ENCODE measurements at places on chromosomes 1 and 21.

- no peak for DNase-seq
Measured at GRCh38 chr1:232699814-232700213, 69.9 kb upstream of the SIPA1L2 start.

GRCh38 chr1:55592122-55592521 lies 377.0 kb upstream of the USP24 start:
- DNase-seq, result no peak

DNA sequence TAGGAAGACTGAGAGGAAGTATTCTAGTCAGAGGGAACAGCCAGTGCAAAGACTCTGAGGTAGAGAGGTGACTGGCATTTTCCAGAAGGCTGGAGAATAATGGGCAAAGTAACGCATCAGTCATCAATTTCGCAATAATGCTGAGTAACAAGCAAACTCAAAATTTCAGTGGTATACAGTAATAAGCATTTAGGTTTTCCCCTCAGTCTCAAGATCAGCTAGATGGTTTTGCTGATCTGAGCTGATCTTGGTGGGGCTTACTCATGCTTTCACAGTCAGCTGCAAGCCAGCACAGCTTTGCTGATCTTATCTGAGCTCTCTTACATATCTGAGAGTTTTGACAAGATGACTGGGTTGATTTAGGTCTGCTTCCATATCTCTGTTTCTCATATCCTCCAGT lies 108.7 kb downstream of the TSEN15 start:
- no peak for DNase-seq

GRCh38 chr21:37060296-37060695 lies 12.6 kb downstream of the PIGP start:
- DNase-seq, result peak; percentile 76

- DNase-seq, result no peak
Measured at GRCh38 chr21:42918291-42918690, 7.1 kb downstream of the ERVH48-1 start.

- DNase-seq, result peak; percentile 59
Measured at GRCh38 chr21:33071770-33072306, 1.9 kb downstream of the OLIG1 start.

GRCh38 chr1:223659711-223660110 lies 5.8 kb downstream of the CAPN8 start:
- DNase-seq, result no peak

- DNase-seq, result no peak
Measured at GRCh38 chr1:185353124-185353523, 36.1 kb upstream of the IVNS1ABP start.

GRCh38 chr1:99347041-99347684 lies 82.9 kb downstream of the PLPPR4 start:
- no peak for DNase-seq

- no peak for DNase-seq
Measured at GRCh38 chr1:119219711-119220110, 79.3 kb upstream of the WARS2 start.

DNA sequence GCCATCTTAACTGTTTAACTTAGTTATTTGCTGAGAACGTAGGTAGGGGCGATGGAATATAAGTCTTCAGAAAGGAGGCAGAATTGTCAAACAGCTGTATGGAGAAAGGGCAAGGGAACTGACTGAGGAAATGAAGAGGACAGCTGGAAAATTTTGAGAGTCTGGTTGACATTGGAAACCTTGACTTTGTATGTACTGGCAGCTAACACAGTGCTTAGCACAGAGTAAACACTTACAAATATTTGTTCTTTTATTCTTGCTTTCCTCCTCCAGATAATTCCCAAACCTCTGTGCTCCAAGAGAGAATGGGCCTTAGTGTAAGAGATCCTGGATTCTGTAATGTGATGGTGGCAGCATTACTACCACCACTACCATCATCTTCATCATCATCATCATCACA lies 91.3 kb downstream of the ZSCAN20 start:
- no peak for DNase-seq

DNA sequence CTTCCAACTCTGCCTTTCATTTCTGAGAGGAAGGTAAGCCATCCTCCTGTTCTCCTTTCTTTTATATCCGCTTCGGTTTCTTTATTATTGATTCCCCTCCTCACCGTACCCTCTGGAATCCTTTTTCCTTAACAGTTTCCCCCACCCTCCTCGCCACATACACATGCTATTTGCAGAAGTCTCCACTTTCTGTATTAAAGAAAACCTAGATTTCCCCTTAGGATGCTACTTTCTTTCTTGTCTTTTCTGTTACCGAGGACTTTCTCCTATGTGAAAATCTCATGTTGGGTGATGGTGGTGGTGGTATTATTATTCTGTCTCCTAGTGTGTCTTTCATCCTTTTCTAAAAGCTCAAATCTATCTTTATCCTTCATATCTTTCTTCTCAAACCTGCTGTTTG lies 62.3 kb downstream of the AK4 start:
- no peak for DNase-seq

DNA sequence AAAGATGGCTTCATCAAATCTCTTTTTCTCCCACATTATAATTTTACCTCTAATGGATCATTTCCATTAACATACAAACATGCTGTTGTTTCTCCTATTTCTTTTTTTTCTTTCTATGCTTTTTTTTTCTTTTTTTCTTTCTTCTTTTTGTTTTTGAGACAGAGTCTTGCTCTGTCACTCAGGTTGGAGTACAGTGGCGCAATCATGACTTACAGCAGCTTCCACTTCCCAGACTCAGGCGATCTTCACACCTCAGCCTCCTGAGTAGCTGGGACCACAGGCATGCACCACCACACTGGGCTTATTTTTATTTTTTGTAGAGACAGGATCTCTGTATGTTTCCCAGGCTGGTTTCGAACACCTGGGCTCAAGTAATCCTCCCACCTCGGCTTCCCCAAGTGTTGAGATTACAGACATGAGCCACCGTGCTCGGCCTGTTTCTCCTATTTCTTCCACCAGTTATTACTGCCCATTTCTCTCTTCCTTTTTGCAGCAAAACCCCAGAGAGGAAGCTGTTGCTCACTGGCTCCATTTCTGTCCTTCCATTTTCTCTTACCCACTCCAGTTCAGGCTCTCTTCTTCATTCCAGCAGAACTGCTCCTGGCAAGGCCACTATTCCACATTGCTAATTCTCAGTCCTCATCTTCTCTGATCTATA lies 32.1 kb upstream of the OPRD1 start:
- DNase-seq, result no peak

DNA sequence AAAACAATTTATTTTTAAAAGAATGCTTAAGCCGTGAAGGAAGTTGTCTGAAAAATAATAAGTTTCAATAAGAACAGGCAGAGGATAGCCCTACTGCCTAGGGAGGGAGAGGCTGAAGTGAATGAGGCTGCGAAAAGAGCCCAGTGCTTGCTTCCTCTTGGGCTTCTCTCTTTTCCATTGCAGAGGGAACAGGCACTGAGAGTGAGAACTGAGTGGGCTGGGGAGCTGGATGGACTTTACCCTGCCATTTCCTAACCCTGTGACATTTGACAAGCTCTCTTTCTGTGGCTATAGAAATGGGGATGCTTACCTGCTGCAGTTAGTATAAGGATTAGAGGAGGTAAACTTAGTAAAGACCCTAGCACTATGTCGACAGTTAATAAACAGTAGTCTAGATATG lies 30.0 kb downstream of the TENT5C start:
- DNase-seq, result no peak

DNA sequence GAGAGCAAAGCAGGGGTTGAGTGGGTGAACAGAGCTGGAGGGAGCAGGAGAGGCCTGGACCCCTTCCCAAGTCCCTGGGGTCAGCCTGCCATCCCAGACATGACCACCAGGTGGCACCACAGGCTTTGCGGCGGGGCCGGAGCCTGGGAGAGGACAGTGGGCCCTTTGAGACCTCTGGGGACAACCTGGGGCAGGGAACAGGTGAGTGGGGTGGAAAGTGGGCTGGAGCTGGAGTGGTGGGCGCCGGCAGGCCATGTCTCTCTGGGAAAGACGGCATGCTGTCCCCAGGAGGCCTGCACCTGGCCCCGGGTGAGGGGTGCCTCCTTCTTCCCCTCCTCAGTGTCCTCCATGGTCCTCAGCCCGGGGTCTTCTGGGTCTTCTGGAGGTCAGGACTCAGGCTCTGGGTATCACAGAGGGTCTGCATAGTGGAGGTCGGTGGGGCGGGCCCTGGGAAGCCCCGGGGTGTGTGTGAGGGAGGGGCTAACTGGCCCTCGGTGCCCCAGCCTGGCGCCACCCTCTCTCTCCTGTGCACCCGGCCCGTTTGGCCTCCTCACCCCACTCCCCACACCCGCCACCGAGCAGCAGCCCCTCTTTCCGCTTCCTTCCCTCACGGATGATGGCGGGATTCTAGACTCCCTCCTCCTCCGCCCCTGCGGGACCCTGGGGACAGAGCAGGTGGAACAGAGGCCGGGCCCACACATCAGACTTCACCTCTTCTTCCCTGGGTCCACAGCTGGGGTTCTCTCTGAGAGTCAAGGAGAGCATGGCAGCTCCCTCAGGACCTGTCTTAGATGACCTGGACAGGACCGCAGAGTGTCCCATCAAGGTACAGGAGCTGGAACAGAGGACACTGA lies 28.5 kb upstream of the PKP1 start:
- DNase-seq, result peak; percentile 70

DNA sequence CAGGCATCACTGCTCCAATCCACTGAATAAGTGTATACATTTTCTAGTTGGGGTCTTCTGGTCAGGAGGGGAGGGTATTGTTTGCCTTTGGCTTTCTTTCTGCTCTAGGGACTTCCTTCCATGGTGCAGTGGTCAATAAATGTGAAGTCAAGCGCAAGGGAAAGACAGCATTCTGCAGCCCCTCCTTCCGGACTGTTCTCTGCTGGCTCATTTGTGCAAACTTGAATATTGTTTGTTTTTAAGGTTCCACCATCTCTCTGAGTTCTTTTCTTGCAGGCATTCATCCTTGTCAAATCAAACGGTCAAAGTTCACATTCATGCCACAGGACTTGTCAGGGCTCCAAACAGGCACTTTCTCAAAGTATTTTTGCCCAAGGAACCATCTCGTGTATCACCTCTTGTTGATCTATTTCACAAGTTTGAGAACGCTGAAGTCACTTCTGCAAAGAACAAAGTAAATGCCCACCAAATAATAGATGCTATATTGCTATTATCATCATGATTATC lies 205.6 kb upstream of the KAZN start:
- no peak for DNase-seq

- DNase-seq, result no peak
Measured at GRCh38 chr1:170536924-170537551, 5.1 kb downstream of the GORAB start.

- DNase-seq, result no peak
Measured at GRCh38 chr1:100516857-100517256, 21.1 kb upstream of the GPR88 start.

DNA sequence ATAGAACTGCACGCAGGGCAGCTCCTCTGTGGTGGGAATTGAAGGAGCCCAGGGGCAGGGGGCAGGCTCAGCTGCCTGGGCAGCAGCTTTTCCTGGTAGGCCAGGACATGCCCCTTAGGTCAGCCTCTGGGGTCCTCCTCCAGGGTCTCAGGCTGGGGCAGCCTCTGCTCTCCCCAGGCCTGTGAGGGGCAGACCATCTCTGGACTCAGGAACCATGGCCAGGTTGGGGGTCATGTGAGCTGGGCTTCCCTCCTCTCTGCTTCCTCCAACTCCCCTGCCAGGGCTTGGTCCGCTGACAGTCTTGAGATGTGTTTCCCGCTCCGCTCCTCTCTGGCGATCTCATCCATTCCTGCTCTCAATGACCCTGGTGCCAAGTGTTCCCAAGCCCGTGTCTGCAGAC lies 5.7 kb downstream of the C1orf210 start:
- DNase-seq, result no peak

DNA sequence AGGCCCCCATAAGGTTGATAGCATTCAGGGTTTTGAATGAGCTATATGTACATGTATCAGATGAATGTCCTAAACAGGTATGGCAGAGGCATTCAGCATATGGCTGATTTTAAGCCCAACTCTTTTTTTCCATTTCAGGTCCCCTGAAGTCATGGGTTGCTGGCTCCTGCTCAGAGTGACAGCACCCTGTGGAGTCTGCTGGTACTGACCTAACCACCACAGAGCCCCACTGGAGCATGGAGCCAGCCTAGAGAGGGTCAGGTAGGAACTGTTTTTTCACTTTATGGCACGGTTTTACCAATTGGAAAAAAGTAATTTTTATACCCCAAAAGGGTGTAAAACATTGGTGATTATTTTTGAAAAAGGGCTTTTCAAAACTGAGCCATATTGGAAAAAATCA lies 82.5 kb upstream of the MPC2 start:
- peak; percentile 16 for DNase-seq

- DNase-seq, result no peak
Measured at GRCh38 chr1:57627612-57628011, 203.8 kb upstream of the DAB1 start.

DNA sequence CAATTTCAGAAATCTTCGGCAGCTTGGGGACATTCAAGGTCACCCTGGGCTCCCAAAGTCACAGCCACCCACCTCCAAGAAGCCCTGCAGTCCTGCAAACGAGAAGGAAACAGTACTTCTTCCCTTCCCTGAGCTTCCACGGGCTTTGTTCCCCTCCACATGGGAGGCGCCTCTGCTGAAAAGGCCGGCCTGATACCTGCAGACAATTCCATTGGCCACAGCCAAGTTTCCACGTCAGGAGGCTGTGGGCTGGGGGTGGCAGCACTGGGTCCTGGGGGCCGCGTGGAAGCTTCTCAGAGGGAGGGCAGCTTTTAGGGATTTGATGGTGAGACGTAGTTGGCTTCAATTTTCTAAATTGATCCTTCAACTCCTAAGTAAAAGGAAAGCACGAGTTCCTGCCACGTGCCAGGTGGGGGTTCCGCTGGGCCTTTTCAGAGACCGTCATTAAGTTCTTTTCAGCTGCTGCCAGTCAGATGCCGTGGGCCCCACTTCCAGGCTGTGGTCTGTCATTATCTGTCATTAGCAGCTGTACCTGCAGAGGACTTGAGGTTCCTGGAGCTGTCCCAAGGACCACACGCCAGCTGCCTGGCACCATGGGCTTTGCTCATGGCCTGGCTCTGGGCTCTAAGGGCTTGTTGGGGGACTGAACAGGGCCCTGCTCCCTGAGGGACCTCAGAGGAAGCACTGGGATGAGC lies 98.7 kb downstream of the CRYAA start:
- no peak for DNase-seq

DNA sequence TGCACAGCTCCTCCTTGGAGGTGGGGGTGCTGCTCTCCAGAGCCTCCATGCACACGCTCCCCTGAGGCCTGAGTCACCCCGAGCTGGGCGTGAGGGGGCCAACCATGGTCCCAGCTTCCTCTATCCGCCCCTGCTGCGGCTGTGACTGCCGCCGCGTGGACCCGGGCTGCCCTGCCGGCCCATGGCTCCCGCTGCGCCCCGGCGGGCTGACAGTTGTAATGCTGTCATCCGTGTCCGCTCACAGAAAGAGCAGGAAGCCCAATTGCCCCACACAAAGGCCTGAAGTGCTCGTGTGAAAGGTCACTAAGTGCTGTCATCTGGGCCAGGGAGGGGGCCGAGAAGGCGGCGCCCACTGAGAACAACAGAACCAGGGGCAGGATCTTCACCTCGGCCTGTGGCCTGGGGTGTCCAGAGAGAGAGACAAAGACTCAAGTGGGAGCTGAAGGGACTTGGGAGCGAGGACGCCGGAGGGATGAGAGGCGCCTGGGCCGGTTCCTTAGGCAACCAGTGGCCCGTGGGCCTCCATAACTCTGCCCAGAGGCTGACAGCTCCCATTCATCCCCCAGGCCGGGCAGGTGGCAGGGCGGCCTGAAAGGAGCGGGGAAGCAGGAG lies 31.5 kb downstream of the OLIG1 start:
- peak; percentile 49 for DNase-seq
